ENCODE measurements at places on chromosomes 16 and 17. TPM values are rescaled to one million over a fixed set of nuclear protein-coding genes. Genes with fewer than 3 reads are reported as not detected.

The KARS1 gene
- total RNA-seq, result 119 TPM

The MYL4 gene
- total RNA-seq, result 0.49 TPM

The PPY gene
- not detected for total RNA-seq

The TMEM92 gene
- total RNA-seq, result 0.54 TPM

The PDE6G gene
- 0.85 TPM for total RNA-seq

The SSTR5 gene
- 2.8 TPM for total RNA-seq

The NKD1 gene
- total RNA-seq, result 0.18 TPM
